ENCODE measurements at places on chromosomes 4 and X.

DNA sequence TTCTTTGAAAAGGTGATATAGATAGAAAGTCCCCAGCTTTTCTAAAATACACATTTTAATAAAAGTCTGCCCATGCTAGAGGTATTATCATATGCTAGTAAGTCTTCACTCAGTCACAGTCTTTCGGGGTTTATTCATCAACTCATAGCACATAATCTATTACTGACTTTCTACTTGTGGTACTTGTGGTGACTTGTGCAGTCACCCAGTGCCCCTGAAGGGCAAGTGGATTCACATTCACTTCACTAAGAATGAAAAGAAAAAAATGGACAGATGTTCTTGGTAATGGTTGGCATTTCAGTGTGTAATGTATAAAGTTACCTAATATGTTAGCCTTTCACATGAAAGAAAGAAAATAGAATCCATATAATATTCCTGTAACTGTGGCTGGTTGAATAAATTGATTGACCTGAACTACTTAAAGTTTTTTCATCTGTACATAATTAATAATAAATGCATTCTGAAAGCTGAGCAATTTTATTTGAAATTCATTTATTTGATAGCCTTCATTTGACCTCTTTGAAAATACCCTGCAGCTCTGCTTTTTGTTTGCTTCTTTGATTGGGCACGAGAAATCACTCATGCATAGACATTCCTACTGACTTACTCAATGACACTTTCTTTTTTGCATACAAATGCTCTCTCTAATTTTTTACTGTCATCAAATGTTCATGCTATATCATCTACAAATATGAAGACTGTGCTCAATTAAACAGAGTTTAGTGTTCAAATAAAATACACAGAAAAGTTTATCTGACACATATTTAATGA is 39.5 kb upstream of the ZNF330 start:
- DNase-seq, result no peak

DNA sequence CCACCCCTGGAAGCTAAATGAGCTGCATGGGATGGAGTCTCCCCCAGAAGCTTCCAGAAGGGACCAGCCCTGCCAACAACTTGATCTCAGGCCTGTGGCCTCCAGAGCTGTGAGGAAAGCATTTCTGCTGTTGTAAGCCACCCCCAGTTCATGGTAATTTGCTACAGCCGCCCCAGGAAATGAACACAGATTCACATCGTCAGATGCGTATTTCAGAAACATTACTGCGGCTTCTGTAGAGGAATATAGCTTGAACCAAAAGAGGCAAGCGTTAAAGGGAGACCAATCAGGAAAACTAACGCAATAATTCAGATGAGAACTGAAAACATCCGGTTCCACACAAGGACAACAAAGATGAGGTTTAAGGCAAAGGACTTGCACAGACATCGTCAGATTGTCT is 128.4 kb upstream of the TBL1X start:
- DNase-seq, result no peak

DNA sequence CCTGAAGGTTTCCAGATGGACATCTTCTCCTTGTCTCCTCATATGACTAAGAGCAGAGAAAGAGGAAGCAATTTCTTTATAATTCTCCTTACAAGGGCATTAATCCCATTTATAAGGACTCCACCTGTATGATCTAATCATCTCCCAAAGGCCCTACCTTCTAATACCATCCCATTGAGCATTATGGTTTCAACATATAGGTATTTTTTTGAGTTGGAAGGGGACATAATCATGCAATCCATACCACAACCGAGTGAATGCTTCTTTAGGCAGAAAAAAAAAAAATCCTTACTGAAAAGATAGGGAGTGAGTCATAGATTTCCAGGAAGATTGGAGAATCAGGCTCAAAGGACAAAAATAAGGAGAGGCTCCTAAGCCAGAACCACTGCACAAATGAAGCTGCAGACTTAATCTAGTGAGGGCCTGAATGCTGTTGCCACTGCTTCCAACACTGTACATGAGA is 312.5 kb upstream of the HS3ST1 start:
- DNase-seq, result no peak

- no peak for DNase-seq
Measured at GRCh38 chrX:124231451-124231759, 101.1 kb upstream of the TEX13D start.

DNA sequence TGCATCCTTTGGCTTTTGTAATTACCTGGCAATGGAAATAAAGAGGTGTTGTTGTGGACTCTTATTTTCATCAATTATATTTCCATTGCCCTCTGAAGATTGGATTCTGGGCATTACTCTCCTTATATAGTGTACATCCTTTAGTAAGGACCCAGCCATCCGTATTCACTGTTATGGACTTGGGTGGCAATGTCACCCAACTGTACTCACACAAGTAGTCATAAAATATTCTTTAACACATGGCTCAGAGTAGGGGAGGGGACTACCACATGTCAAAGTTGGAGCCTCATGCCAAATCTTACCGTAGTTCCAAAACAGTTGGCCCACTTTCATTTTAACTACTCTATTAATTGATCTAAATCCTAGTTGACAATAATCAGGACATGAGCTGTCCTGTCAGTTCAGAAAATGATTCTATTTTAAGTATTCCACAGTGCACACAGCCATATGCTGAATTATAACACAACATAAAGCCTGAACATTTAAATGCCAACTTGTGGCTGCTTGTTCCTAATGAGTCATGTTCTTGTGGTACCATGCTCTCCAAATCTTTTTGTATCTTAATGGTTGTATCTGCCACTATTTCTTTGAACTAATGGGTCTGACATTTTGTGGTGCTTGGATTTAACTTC is 4.9 kb downstream of the FRAS1 start:
- DNase-seq, result no peak

DNA sequence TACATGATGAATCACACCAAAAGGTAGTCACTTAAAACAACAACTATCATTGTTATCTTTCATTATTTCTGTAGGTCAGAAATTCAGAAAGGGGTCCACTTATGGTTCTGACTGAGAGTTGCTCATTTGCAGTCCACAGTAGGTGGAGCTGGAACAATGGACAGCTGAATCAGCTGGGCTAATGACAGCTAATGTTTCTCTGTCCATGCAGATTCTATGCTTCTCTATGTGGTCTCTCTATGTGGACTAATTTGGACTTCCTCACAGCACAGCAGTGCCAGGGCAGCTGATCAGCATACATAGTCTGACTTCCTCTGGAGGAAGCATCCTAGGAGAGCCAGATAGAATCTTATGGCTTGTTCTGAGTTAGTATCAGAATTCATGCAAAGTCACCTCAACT is 131.7 kb upstream of the INTU start:
- DNase-seq, result no peak

GRCh38 chr4:35723973-35724372 is 520.3 kb downstream of the ARAP2 start:
- no peak for DNase-seq

GRCh38 chrX:122770581-122770980 is 413.5 kb upstream of the GRIA3 start:
- no peak for DNase-seq

DNA sequence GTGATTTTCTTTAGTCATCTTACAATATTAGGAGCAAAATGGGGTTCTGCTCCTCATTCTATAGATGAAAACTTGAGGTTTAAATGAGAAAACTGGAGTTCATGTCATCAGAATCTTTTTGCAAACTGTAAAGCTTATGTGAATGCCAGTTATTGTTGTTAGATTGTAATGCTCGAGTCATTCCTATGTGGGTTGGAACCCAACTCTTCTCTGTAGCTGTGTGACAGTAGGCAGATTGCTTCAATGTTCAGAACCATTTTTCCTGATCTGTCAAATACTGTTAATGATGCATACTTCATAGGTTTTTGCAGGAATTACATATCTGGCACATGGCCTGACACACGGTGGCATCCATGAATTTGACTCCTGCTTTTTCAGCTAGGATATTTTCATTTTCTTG is 178.9 kb downstream of the RAPGEF2 start:
- no peak for DNase-seq

DNA sequence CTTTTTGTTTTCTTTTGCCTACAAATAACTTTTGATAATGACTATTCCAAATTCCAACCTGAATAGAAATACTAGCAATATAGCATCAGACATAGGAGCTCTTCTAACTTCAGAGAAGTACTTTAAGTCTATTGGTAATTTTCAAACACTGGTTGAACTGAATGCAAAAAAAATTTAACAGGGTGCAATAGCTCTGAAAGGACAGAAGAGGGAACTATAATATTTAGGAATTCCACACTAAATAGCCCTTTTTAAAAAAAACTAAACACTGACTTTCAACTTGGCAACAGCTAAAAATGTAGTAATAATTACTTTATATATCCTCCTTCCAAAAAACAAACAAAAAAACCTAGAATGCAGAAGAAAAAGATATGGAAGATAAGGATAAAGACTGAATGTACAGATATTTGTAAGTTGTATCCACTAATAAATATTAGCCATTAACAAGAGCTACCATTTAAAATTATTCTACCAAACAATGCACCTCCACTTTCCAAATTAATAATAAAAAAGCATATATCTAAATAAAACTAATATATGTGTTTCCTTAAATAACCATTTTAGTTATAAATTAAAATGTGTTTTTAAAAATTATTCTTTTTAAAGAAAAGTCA is 81.4 kb downstream of the FBXW7 start:
- no peak for DNase-seq

DNA sequence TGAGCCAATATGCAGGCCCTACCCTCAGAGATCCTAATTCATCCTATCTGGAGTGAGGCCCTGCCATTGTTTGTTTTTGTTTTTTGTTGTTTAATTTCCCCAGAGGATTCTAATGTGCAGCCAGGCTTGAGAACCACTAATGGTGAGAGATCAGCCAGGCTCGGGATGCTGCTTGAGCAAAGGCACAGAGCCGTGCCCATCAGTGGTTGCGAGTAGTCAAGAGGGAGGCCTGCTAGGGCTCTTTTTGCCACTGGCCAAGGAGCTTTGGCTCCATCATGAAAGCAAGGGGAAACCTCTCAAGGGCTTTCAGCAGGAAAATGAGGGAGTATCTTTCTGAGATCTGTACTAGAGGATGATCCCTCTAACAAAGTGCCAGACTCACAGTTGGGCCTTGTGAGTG is 2.7 kb downstream of the TCEANC start:
- no peak for DNase-seq

GRCh38 chrX:42615161-42615563 is 162.8 kb downstream of the PPP1R2C start:
- DNase-seq, result no peak

DNA sequence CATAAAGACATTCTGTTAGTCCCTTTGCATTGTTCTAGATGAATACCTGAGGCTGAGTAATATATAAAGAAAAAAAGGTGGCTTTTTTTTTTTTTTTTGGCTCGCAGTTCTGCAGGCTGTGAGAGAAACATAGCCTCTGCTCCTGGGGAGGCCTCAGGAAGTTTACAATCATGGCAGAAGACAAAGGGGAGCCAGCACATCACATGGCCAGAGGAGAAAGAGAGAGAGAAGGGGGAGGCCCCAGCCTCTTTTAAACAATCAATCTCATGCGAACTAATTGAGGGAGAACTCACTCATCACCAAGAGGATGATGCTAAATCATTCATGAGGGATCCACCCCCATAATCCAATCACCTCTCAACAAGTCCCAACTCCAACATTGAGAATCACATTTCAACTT is 364.0 kb upstream of the EPHA5 start:
- no peak for DNase-seq

DNA sequence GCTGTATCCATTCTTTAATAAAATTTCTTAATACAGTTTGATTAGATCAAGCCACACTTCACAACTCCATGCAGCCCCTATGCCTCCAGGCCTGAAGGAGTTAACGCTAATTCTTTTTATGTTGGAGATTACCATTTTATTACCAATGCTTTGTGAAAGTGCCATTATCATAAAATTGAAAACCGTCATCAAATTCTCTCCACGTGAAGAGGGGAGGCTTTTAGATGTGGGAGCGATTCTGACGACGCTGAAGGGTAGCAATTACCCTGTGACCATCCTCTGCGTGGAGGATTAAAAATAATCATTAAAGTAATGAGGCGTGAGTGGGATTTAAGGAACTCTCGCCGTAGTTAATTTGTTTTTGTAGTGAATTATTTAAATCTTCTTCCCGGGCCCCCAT is 278.8 kb downstream of the CRLF2 start:
- no peak for DNase-seq

GRCh38 chr4:106264331-106264728 is 51.7 kb downstream of the TBCK start:
- no peak for DNase-seq

GRCh38 chrX:54238588-54238987 is 55.5 kb upstream of the FAM120C start:
- DNase-seq, result no peak

GRCh38 chr4:105206214-105206613 is 59.5 kb downstream of the TET2 start:
- DNase-seq, result no peak

DNA sequence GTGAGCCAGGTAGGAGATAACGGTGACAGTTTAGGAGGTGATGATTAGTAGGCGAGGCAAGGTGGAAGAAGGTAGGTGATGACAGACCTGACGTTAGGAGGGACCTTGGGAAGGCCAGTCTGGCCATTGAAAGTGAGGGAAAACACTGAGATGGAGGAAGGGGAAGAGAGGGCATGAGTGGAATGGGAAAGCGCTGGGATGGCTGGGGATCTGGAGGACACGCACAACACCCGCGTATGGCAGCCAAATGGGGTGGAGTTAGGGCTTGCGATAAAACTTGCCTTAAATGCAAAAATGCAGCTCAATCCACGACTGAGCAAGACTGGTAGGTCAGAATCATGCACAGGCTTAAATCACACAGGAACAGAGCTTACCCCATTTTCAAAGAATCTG is 605 bp upstream of the CDKL2 start:
- DNase-seq, result no peak

GRCh38 chr4:27684610-27685011 is 824.0 kb downstream of the STIM2 start:
- DNase-seq, result no peak

- DNase-seq, result no peak
Measured at GRCh38 chrX:7264399-7264798, 116.4 kb upstream of the PUDP start.

DNA sequence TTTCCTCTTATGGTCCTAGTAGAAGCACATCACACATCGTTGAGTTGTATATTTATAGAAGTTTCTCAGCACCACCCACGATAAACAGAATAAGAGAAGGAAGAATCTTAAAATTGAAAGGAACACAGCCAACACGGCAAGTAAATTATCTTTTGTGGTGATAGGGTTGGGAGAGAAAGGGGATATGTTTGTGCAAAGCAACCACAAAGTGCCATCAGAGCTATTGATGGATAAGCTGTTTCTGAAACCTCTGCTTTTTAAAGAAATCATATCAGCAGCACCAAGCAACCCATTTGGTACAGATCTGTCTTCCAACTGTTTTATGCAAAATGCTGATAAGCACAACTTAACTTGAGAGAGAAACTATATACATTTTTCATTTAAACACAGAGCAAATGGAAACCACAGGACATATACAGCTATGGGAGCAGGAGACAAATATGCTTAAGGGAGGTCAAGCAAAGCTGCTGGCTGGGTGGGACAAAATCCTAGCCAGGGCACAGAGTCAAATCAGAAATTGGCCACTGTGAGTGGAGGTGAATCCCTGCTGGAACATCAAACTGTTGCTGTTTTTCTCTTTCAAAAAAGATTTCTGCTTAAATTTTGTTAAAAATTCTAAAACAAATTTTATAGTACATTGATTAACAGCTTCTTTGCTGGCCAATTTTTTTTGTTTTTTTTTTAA is 194.0 kb upstream of the HHIP start:
- DNase-seq, result no peak

Data from activated naive CD4-positive, alpha-beta T cell (primary cell).